ENCODE measurements at places on chromosomes 2 and 18. TPM values are rescaled to one million over a fixed set of nuclear protein-coding genes. Genes with fewer than 3 reads are reported as not detected.

ABCG8 gene
- 0.05 TPM for polyA plus RNA-seq

ZCCHC2 gene
- polyA plus RNA-seq: 10.7 TPM

G6PC2 gene
- 0.05 TPM for polyA plus RNA-seq

IKZF2 gene
- polyA plus RNA-seq: 19.2 TPM

LDLRAD4 gene
- polyA plus RNA-seq: 46.9 TPM

STON1 gene
- polyA plus RNA-seq: 2.9 TPM

IL1F10 gene
- 1.1 TPM for polyA plus RNA-seq

MAPK4 gene
- polyA plus RNA-seq: 3.1 TPM

BMP10 gene
- 0.02 TPM for polyA plus RNA-seq

SEPTIN10 gene
- 42.4 TPM for polyA plus RNA-seq

SUCLG1 gene
- 77.2 TPM for polyA plus RNA-seq

HOXD10 gene
- 0.09 TPM for polyA plus RNA-seq

GBX2 gene
- 0.02 TPM for polyA plus RNA-seq

EVX2 gene
- not detected for polyA plus RNA-seq

MAB21L4 gene
- 4.9 TPM for polyA plus RNA-seq

ANKRD30B gene
- polyA plus RNA-seq: 0.02 TPM

ZNF513 gene
- polyA plus RNA-seq: 30.7 TPM

CENPA gene
- 4.2 TPM for polyA plus RNA-seq

RIT2 gene
- 0.16 TPM for polyA plus RNA-seq

FEV gene
- polyA plus RNA-seq: 0.02 TPM

MYO1B gene
- polyA plus RNA-seq: 28.5 TPM

DSG1 gene
- polyA plus RNA-seq: 3.7 TPM

WIPF1 gene
- polyA plus RNA-seq: 65.0 TPM

MOGAT1 gene
- not detected for polyA plus RNA-seq

CDKL4 gene
- 0.43 TPM for polyA plus RNA-seq

HOXD8 gene
- 3.4 TPM for polyA plus RNA-seq

C2orf81 gene
- 5.3 TPM for polyA plus RNA-seq

MERTK gene
- 16.5 TPM for polyA plus RNA-seq

Measured in thymus (tissue), 14 donors.